ENCODE measurements at places on chromosomes 2 and 18.
A peak's percentile ranks its signal among the peaks of the same experiment; 100 is the strongest.

DNA sequence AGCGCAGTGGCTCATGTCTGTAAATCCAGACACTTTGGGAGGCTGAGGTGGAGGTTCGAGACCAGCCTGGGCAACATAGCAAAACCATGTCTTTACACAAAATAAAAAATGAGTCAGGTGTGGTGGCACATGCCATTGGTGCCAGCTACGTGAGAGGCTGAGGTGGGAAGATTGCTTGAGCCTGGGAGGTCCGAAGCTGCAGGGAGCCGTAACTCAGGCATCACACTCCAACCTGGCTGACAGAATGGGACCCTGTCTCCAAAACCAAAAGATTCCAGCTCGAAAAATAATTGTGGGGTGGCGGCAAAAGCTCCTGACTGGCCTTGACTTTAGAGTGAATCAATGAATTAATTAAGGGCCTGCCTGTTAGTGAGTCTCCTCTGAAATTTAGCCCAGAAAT, 1.2 kb upstream of the ALPP start:
- no peak for DNase-seq

- DNase-seq, result no peak
Measured at GRCh38 chr18:50855976-50856757, 22.8 kb upstream of the ME2 start.

DNA sequence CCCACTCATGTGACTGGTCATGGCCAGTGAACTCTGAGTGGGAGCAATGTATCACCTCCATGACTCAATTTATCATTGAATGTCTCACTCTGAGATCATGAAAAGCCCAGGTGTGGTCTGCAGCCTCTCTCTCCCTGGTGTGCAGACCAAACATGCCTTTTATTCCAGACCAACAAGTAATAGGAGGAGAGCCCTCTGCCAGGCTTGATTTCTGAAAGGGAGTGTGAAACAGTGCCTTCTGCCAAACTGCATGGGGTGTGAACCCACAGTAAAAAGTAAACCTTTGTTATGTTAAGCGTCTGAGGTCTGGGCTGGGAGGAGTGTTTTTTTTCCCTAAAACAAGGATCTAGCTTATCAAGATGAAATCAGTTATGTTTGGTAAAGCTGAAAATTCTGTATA, 601.2 kb downstream of the ADCYAP1 start:
- DNase-seq, result no peak

- DNase-seq, result no peak
Measured at GRCh38 chr18:10319914-10320600, 134.4 kb upstream of the APCDD1 start.

- DNase-seq, result no peak
Measured at GRCh38 chr2:62186156-62186905, 9.6 kb upstream of the B3GNT2 start.

DNA sequence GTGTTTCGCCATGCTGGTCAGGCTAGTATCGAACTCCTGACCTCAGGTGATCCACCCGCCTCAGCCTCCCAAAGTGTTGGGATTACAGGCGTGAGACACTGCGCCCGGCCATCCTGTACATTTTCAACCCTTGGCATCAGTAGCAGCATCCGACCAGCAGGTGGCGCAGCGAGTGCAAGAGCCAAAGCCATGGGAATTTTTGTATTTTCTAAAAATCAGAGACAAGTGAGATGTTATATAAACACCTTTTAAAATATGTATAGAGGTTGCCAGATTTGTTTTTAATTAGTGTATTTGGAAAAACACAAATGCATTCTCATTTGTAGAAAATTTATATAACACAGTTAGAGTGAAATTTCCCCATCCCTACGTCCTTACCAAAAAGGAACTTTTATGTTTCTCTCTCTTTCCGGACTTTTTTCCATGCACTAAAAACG, 36.8 kb downstream of the MOGAT1 start:
- DNase-seq, result no peak

- DNase-seq, result no peak
Measured at GRCh38 chr2:216960671-216961268, 100.9 kb upstream of the TNP1 start.

DNA sequence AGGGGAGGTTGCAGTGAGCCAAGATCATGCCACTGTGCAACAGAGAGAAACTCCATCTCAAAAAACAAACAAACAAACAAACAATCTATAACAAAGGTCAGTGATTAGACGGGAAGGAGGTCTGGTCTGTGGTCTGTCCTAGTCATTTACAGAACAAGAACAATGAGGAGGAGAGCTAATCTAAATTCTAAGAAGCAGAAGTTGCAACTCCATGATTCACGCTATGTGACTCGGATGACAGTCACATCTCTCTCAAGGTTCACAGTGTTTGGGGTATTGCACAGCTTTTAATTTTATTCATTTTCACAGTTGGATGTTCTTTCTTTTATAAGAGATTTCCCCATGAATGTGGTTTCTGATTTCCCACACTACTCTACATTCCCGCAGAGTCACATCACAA, 218.7 kb upstream of the PIEZO2 start:
- no peak for DNase-seq

DNA sequence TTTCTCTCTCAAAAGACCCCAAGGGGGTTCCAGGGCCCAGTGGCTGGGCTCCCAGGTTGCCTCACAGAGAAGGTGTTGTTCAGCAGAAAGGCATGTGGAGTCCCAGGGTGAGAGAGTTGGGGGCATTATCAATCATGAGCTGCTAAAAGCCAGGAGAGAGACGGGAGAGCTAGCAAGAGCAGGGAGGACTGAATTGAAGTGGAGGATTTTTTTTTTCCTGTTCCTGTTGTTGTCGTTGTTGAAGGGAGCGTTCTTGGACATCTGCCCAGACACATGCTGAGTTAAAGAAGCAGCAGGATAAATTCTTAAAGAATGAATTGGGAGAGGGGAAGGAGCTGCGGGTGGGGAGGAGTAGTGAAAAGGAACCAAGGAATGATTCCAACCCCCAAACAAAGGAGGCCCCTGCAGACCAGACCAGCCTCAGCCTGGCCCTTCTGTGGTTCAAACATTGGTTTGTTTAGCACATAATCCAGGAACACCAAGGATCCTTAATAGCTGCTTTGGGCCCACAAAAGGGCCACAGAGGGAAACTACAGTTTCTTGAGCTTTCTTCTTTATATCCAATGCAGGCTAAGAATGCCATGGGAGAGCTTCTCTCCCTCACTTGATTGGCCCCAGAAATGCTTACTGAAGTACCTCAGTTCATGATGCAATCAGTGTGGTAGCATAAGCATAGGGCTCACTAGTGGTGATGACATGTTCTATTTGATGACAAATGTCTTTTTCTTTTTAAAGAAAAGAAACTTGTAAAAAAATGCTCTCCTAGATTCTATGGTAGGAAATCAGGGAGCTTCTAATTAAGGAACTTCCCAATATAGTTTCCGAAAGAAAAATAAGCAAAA, 146.0 kb downstream of the SETBP1 start:
- peak; percentile 54 for DNase-seq

- no peak for DNase-seq
Measured at GRCh38 chr2:125642032-125642431, 1013.9 kb upstream of the GYPC start.

DNA sequence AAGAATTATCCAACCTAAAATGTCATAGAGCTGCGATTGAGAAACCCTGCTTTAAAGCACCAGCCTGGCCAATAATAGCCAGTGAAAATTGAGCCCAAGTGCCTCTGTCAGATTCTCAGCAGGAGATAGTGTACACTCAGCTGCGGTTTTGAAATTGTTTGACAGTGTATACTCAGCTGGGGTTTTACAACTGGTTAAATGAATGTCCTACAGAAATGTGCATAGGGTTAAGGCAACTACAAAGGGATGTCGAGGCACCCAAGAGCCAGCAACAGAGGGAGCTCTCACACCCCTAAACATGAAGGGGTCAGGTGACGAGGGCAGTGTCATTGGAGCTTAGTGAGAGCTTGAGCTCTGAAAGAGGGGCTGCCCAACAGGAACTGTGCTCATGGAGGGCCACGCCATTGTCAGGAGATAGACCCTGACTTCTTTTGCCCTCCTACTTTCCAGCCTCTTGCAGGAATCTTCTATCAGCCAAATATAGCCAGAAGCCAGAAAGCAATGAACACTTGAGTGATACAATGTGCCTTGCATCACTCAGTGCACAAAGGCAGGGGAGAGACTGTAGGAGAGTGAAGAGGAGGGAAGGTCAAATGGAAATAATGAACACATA, 15.1 kb downstream of the ACTG2 start:
- no peak for DNase-seq

- no peak for DNase-seq
Measured at GRCh38 chr18:44881461-44882162, 200.9 kb downstream of the SETBP1 start.

DNA sequence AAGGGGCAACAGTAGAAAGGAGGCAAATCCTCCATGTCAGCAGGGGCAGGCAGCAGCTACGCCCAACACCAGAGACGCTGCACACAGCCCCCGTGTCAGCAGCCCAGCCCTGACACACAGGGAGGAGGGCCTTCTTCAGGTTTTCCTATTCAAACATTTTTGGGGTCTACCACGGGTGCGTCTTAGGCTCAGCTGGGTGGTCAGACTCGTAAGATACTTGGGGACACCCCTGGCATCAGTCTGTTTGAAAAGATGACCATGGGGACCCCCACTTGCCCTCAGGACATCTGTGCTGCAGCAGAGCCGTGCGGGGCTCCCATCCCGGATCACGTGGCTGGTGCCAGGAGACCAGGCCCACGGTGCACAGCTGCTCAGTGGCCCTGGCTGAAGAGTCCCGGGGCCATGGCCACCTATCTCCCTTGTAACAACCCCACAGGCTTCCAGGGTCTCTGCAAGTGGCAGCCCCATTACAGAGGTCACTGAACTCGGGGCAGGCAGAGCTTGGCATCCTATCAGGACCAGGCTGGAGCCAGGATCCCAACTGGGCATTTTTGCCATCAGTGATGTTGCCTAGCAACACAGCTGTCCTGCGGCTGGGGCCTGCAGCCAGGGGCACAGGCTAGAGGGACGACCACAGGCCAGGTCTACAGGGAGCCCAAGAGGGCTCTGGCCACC, 82.5 kb downstream of the EDAR start:
- DNase-seq, result no peak

- no peak for DNase-seq
Measured at GRCh38 chr18:54112356-54112755, 112.1 kb downstream of the MBD2 start.

GRCh38 chr2:64624108-64624610, 29.6 kb downstream of the SERTAD2 start:
- DNase-seq, result no peak

- DNase-seq, result no peak
Measured at GRCh38 chr2:85728883-85729824, 24.6 kb upstream of the ATOH8 start.

GRCh38 chr18:47929681-47930198, 719 bp downstream of the SMAD2 start:
- DNase-seq, result no peak

GRCh38 chr2:232667989-232668583, 29.0 kb upstream of the GIGYF2 start:
- DNase-seq, result no peak

- no peak for DNase-seq
Measured at GRCh38 chr2:80351231-80351630, 46.7 kb upstream of the LRRTM1 start.

DNA sequence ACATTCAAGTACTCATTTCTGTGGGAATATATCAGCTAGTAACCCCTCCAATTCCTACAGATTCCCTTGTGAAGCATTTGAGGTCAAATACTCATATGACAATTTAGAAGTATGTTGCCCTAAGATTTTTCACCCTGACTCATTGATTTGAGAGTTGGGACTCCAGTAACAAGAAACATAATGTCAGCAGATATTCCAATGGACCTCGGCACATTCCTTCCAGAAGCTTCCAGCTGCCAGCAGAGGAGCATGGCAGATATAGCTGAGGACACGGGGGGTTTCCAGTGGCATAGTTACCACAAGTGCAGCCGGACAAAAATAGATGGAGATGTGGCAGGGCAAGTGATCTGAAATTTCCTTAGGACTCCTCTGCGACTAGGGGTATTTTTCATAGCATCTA, 101.9 kb upstream of the ARHGAP28 start:
- DNase-seq, result no peak

DNA sequence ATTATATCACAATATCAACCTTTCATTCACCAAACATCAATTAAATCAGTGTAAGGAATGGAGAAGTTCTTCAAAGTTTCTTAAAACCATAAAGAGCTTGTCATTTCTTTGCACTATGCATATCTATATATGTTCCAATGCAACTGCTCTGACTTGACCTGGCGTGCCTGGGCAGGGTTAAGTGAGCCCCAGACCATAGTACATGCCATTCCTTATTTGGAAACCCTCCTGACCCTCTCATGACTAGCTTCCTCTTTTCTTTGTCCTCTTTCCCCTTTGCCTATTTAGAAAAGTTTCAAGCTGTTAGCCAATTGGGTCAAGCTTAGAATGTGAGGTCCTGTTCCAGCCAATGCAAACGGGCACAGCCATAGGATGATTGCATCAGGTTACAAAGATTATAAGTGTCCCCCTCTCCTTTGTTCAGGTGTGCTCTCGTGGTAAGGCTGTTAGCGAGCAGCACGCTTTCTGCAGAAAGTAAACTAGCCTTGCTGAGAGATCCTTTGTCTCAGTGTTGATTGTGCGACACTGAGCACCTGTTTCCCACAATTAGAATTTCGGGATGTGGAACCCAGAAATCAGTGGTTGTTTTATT, 78.2 kb upstream of the UXS1 start:
- no peak for DNase-seq

GRCh38 chr2:168002021-168002553, 245.3 kb downstream of the STK39 start:
- DNase-seq, result no peak

GRCh38 chr18:31819106-31819924, 58.6 kb upstream of the SLC25A52 start:
- no peak for DNase-seq

- no peak for DNase-seq
Measured at GRCh38 chr18:56598422-56598821, 40.0 kb downstream of the TXNL1 start.

GRCh38 chr2:134381141-134381540, 127.3 kb downstream of the MGAT5 start:
- DNase-seq, result no peak

GRCh38 chr2:232416521-232417470, 10.2 kb downstream of the ALPG start:
- DNase-seq, result no peak

- DNase-seq, result no peak
Measured at GRCh38 chr2:166417669-166418068, 41.9 kb upstream of the SCN9A start.

DNA sequence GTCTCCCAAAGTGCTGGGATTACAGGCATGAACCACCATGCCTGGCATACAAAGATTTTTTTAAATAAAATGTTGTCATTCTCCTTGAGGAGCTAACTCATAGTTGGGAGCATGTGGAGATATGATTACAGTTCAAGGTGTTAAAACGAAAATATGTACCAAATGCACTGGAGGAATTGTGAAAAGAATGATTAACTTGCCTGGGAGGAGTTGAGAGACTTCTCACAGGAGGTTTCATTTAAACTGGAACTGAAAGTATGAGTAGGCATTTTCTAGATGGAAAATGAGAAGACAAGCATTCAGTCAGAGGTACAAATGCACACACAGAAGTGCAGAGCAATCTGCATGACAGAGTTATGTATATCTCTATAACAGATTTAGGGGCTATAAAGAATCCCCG, 126.6 kb upstream of the PDE1A start:
- no peak for DNase-seq

- DNase-seq, result peak; percentile 26
Measured at GRCh38 chr2:235779444-235779896, 285.6 kb downstream of the AGAP1 start.

GRCh38 chr2:204407204-204408014, 137.9 kb upstream of the PARD3B start:
- DNase-seq, result peak; percentile 16
